Mesendoderm (in vitro differentiated cells): ENCODE measurements at places on chromosomes 7 and 10.

- no peak for DNase-seq
These were observed 83.1 kb upstream of the EGR2 start for GRCh38 chr10:62899311-62899710.

DNA sequence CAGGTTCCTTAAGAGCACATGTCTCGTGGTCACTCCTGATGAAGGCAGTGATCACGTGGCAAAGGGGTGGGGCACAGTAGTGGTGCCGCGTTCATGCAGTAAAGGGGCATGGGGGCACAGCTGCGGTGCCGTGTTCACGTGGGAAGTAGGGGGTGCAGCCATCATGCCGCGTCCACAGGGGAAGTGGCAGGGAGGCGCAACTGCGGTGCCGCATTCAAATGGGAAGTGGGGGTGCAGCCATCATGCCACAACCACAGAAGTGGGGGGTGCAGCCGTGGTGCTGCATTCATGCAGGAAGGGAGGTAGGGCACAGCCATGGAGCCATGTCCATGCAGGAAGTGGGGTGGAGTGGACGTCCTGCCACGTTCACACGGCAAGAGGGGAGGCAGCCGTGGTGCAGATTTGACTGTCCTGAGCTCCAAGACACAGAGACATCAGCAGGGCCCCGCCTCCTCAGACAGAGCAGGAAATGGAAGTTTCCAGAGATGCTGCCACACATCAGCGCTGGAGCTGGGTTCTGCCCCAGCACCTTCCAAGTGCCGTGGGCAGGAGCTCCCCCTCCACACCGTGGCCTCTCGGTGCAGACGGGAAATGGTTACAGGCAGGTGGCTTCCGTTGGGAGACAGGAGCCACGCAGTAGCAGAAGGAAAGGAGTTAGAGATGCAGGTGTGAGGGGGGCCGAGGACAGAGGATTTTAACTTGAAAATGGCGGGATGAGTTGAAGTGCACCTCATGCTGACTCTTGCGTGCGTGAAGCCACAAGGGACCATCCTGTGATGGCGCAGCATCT lies 95.0 kb upstream of the DDC start:
- DNase-seq, result no peak

DNA sequence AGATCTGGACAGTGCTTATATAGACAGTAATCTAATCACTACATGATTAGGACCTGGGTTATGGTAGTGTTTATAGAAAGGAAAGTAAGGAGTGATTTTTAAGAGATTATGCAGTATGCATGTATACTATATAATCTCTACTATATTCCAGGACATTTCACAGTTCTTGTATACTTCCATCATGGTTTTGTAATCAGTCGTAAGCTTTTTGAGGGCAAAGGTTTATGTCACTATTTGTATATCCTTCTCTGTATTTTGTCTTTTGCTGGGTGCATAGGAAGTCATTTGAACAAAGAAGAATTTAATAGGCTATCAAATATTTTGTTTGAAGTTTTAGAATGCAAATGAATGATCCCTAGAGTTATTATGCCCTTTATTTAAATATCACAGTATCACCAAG lies 39.2 kb downstream of the RSBN1L start:
- no peak for DNase-seq

DNA sequence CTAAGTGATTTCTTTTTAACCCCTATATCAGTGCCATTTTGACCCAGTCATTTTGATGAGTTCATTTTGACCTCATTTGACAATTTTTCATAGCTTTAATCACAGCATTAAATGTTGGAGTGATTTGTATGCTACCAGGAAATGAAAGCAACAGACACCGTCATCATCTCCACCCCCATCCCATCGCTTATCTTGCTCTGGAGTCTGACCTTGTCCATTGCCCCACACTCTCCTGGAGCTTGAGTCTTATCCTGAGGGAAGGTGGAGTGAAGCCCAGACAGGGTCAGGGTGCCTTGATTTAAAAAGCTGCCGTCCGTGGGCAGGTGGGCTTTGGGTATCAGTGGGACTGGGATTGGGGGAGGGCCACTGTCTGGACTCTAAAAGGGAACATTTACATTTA lies 94.7 kb upstream of the JCAD start:
- no peak for DNase-seq

DNA sequence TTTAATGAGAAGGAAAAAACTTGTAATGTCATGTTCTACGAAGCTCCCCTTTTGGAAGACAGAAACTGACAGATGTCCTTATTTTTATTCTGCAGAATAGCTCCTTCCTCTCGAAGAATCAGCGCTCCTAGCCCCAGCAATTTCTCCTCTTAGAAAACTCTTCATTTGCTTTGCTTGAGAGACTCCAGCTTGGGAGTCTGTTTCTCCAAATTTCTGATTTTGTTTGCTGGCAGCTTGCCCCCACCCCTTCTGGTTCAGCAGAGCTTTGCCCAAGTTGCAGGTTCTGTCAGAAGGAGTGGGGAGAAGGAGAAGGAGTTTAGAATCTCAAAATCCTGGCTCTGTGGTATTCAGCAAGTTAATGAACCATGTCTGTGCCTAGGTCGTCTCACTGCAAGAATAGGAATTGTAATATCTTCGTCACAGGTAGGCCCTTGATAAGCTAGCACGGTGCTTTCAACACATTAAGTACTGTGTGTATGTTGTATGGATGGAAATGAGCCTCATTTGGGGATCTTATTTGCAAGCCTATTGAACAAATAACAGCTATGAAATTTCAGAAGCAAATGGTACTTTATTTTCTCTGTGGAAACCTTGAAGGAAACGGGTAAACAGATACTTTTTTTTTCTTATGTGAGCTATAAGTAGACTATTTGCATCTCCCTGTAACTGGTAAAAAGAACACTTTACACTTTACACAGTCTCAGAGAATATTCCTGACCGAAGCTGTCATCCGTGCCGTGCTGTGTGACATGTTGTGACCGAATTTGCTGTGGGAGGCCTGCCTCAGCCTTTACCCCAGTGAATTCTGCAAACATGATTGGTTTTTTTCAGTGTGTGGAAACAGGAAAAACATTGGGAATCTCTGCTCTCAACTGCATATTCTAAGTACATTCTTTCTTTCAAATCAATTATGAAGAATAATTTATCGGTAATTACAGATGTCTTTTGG lies 290.9 kb downstream of the CAMK1D start:
- no peak for DNase-seq
